ENCODE measurements at places on chromosomes 13 and 19.

GRCh38 chr13:57653229-57653989 lies 21.9 kb downstream of the PCDH17 start:
- DNase-seq: no peak

- no peak for DNase-seq
Measured at GRCh38 chr13:93472814-93473296, 246.2 kb downstream of the GPC6 start.

DNA sequence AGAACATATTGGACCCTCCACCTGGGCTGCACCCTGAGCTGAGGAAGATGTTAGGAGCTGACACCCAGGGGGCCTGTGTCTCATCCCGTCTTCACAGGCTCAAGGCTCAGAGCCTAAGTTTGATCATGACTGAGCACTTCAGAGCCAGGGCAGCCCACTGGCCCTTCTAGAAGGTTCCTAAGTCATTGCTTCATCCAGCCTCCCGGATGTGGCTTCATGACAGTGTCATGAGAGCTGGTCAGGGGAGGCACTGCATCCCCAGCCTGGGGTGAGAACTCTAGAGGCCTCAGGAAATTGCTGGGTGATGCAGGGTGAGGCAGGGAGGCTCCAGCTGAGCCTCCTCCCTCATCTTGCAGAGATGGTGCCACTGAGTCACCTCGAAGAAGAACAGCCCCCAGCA lies 24.9 kb upstream of the PIK3R2 start:
- no peak for DNase-seq

DNA sequence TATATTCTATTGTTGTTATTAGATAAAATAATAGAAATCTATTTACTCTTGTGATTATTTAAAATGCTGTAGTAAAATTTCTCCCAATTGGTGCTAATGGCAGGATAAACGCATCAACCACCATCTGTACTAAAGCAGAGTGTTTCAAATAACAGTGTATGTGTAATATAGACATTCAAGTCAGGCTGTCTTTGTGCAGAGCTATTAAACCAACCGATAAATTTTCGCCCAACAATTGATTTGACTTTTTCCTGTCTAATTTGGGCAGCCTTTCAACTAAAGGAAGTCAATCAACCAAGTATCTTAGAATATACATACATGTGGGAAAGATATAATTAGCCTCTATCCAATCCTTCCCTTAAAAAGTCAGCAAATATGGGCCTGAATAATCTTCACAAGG lies 5.8 kb downstream of the AMER2 start:
- no peak for DNase-seq

DNA sequence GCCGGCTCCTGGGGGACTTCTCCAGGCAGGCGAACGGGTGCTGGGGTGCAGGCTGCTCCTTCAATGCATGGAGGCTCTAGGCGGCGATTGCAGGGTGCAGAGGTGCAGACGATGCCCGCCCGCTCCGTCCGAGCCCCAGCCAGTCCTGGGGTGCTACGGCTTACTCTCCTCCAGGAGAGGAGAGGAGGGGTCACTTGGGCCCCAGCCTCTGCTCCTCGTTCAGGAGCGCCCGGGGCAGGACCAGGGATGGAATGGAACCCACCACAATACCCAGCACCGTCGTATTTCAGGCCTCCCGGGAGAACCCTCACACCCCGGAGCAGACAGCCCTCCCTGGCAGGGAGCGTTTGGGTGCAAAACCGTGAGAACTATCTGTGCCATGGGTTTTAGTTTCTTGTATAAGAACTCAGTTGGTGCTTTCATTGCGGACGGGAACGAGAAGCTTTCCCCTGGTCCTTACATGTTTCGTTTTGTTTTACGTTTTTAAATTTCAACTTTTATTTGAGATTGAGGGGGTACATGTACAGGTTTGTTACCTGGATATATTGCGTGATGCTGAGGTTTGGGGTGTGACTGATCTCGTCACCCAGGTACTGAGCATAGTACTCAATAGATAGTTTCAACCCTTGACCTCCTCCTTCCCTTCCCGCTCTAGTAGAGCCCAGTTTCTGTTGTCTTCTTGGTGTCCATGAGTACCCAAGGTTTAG lies 46.8 kb downstream of the ARHGEF18 start:
- no peak for DNase-seq

DNA sequence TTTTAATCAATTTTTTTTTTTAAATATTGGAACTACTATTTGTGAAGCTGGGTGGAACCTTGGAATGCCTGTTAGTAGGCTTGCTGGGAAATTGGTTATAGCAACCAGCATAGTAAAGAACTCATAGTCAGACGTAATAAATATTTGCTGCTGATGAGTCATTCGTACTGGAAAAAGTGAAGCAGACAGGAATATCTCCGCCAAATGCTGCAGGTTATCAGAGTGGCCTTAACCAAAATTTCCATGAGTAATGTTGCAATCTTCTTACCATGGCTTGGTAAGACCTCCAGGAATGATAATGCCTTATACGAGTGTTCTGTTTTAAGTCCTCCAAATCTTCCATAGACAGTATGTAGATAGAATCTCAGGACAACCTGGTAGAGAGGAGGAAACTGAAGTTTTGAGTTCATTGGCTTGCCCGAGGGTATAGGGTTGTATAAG lies 34.2 kb downstream of the MBNL2 start:
- DNase-seq: no peak

DNA sequence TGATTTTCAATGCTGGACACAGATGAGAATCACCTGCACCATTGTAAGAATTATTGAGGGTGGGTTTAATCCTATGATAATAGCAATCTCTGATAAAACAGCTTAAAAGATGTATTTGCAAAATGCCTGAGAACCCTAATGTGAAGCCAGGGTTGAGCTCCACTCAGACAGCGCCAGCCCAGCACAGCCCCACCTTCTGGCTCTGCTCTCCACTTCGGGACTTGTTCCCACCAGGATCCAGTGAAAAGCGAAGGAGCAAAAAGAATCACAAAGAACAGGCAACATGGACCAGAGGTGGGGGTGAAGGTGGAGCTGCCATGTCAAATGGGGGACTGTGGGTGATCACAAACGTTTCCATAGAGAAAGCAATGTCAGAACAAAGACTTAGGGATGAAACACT lies 18.6 kb upstream of the ZNF816 start:
- no peak for DNase-seq

DNA sequence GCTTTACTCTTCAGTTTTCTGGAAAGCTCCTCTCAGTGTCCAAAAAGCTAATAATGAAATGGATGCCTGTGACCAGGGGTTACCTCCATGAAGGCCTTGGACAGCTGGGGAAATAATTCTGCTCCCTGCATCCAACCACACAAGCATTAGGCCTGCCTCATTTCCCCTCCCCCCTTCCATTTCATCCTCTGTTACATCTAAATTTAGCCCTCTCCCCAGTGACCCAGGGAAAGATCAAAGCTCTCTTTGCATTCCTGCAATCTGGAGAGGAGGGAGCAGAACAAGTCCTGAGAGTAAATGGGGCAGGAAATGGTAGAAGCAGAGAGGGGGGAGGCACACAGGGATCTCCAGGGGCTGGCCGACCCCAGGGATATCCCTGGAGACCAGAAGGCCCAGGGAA lies 452.7 kb downstream of the TSHZ3 start:
- DNase-seq: peak; percentile 70

- no peak for DNase-seq
Measured at GRCh38 chr19:1412995-1413800, 5.8 kb downstream of the DAZAP1 start.

GRCh38 chr19:18419699-18420460 lies 682 bp downstream of the SSBP4 start:
- DNase-seq: no peak

Measured in left renal pelvis (tissue), 4 donors.